ENCODE measurements at places on chromosomes 7 and 10.

DNA sequence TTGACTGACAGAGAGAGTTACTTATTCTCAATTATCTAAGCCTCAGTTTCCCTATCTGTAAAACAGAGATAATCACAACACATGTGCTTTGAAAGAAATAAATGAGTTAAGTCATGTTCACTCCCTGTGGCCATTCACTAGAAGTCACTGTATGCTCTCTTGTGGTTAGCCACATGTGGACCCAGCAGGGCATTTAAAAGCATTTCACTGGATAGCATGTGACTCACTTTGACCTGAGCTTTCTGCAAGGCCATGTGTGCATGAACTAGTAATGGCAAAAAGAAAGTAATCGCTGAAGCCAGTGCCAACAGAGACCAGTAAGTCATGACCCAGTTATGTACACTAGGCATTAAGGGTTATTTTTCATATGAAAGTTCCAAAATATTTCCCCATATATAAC lies 557.0 kb upstream of the IGFBP3 start:
- DNase-seq: no peak

- DNase-seq: no peak
These were observed 107.2 kb downstream of the CUBN start for GRCh38 chr10:17022466-17022825.

DNA sequence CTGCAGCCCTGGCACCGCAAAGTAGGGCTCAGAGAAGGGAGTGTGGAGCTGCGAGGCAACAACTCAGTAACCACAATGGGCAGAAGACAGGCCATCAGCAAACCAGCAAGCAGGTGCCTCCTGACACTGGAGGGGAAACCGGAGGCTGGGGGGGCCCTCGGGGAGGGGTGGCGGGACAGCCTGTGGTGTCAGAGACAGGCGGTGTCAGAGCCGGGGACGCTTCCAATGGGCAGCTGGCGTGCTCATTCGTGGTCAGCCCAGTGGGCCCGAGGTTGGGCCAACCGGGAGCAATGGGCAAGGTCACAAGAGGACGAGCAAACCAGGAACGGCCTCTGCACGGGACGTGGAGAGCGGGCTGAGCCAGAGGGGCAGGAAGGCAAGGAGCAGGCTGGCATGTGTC lies 158.1 kb downstream of the MAD1L1 start:
- DNase-seq: no peak

GRCh38 chr7:72281308-72281707 lies 130.8 kb downstream of the CALN1 start:
- DNase-seq: no peak

- no peak for DNase-seq
These were observed 114.9 kb upstream of the RAB11FIP2 start for GRCh38 chr10:118161461-118162246.

GRCh38 chr7:26580064-26580591 lies 284.3 kb downstream of the SKAP2 start:
- no peak for DNase-seq

DNA sequence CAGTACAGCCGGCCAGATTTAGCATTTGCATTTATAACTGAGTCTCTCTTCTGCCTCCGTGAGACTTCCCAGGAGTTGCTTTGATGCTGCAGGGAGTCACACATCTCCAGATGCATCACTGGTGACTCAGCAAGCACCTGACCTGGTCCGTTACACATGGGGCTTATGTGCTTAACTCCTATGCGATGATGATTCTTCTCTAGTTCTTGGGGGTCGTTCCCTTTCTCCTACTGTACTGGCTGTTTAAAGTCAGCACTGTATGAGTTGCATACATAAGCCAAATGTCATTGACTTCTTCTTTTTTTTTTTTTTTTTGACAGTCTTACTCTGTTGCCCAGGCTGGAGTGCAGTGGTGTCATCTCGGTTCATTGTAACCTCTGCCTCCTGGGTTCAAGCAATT lies 13.0 kb upstream of the AKR1E2 start:
- no peak for DNase-seq

DNA sequence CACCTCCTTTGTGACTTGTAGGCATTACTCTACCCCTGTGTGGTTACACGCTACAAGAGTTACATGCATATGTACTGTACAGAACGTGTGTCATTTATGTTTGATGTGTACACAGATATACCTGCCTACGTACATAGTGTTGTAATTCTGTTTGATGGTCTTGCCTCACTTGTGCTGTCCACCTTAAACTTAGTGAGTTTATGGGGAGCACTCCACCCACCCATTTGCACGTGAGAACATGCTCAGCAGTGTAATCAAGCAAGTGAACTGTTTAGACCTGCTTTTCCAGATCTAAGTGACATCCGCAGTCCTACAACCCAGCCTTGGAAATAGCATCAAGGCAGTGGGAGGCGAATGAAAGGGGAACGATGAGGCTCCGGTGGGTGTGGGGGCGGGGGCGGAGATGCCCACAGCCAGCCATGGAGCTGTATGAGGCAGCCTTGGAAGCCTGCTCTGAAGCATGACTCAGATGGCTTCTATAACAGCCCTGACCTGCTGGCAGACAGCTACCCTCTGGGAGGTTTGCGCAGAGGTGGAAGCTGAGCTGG lies 52.1 kb downstream of the SUFU start:
- DNase-seq: no peak

DNA sequence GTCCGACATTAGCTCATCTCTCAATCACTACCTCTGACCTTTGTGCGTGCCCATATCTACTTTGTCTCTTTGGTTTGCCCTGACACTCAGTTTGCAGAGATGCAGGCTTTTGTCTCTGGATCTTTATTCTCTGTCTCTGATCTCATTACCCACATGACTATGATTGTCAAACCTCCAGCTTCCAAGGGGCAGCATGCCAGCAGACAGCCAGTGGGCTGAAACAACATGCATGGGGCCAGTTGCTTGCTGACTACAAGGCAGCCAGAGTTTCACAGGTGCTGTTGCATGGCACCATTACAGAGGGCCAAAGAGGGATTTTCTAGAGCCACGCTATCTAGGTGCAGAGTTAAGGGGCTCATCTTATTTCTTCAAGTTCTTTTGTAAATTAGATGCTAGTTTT lies 146.2 kb downstream of the SPAG6 start:
- DNase-seq: no peak

DNA sequence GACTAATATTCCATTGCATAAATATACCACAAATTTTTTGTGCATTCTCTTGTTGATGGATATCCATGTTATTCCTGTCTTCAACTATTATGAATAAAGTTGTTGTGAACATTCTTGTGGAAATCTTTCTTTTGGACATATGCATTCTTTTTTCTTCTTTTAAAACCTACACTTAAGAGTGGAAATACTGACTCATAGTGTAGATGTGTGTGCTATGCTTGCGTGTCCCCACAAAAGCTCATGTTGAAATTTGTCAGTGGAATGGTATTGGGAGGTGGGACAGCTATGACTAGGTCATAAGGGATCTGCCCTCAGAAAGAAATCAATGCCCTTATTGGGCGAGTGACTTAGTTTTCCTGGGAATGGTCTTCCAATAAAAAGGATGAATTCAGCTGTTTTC lies 203.6 kb upstream of the PRSS58 start:
- DNase-seq: no peak

- DNase-seq: no peak
These were observed 1249.9 kb upstream of the AUTS2 start for GRCh38 chr7:68348401-68348800.

DNA sequence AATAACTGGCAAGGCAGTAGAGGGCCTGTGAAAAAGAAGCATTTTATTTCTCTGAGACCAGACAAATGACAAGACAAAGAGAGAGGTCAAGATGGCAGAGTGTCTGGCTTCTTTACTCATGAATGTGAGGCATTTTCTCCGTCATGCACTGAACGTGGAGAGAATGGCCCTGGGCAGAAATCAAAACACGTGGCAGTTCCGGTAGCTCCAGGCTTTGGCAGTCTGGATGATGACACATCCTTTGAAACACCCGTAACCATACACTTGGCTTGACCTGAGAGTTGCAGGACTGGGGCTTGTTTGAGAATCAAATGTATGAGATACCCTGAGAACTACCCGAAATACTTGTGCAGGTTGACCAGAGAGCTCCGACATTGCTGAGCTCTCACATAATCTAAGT lies 537.6 kb downstream of the ACTR3B start:
- DNase-seq: no peak

- no peak for DNase-seq
These were observed 164.0 kb downstream of the FANK1 start for GRCh38 chr10:126060261-126060931.

DNA sequence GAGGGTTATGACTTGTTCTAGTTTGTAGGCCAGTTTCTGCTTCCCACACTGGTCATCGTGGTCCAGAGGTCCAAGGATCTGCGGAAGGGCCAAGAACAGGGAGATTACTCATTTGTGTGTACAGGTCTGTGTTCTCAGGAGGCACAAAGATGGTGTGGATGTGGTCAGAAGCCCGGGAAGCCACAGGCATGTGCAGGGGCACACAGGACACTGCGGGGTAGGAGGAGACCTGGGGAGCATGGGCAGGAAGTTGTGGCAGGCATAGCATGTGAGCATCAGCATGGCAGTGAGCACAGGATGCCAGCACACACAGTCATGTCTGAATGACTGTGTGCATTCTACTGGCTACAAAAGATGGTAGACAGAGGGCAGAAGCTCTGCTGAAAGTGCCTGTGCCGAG lies 445.8 kb downstream of the PLXNA4 start:
- no peak for DNase-seq

DNA sequence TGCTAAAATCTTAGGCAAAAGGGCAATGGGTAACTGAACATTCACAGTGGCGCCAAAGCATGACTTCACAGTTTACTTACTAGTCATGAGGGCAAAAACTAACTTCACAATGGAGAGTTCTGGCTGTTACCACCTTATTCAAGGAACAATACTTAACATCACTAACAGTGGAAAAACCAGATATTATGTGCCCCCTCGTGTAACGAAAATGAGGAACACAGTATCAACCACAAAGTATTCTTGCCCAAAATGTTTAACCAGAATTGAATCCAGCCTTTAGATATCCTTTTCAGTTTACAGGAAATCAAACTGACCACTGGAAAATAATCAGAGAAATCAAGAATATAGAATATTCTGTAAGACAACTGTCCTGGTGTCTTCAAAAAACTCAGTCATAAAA lies 9.5 kb downstream of the C7orf25 start:
- DNase-seq: no peak

DNA sequence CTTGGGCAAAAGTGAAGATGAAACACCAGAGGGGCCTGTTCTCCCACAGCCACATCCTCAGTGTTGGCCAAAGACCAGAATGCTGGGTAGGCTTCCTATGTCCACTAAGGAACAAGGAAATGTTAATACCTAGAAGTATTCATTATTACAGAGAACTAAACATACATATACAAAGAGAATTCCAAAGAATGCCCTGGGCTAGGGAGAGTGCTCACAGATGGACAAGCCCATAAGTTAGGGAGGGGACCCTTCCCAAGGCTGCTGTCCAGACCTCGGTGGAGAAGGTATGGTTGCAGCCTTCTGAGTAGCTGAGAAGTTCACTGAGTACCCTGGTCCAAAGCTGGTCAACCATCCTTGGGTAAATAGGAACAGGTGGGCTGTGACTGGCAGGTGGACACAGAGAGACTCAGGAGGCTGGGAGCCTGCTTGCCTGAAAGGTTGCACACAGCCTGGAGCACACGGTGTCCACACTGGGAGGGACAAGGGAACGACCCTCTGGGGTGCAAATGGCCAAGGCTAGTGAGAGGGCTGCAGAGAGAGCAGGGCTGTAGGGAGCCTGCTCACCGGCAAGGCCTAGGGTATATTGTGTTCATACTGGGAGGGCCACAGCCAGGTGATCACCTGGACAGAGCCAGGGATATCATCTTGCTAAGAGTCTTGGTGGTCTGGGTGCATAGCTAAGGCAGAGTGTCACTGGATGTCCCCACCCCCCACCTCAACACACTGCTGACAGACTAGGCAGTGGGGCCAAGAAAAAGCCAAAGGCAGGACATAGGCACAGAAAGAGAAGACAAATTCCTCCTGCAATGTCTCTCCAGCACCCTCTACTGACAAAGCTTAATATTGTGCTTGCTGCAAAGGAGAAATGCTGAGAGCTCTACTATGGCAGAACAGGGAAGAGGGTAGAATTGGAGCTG lies 40.3 kb downstream of the CPVL start:
- DNase-seq: no peak

DNA sequence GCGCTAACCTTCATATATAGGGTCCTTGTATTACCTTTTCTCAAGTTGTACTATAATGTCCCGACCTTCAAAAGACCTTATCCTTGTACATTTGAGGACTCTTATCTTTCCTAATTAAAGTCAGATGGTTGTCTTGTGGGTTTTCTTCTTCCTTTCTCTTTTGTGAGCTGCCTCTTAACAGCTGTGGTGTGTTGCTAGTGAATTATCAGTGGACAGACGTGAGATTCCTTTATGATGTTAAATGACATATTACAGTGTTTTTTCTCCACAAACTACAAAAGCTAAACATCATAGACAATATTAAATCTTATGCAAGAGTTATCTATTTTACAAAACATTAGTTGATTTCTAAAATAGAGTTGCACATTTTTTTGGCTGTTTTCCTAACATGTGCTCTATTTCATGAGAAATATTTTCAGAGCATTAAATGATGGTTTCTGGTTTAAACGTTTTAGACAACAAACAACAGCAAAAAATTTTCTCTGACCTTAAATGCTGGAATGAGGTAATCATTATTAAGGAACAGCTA lies 272.2 kb upstream of the NPVF start:
- DNase-seq: no peak

GRCh38 chr10:26499426-26499825 lies 61.3 kb downstream of the APBB1IP start:
- DNase-seq: no peak

DNA sequence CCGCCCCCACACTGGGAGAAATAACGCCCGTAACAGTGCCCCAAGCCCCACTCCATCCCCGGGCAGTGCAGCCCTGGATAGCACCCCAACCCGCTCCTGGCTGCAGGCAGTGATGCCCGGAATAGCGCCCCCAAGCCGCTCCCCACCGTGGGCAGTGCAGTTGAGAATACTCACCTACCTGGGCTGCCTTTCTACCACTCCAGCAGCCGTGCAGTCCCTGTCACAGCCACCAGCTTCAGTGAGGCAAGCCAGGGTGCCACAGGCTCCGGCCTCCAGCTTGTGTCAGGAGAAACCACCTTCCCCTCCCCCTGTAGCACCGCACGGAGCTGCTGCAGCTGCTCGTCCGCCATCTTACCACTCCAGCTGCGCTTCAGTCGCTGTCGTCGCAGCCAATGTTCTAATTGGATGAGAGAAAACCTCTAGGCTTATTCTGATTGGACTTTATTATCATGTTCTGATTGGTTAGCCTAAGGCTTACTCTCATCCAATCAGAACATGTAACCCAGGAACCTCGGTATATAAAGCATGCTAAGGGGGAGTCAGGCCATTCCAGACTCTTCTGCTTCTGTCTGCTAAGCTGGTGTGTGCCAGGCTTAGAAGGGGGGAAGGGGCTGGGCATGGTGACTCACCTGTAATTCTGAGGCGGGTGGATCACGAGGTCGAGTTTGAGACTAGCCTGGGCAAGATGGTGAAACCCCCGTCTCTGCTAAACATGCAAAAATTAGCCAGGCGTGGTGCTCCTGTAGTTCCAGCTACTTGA lies 53.2 kb upstream of the ZNF33B start:
- DNase-seq: no peak
